ENCODE measurements at places on chromosomes 2 and 18. TPM values are rescaled to one million over a fixed set of nuclear protein-coding genes. Genes with fewer than 3 reads are reported as not detected.

- no peak for DNase-seq
Measured at GRCh38 chr2:100274566-100275199, 47.6 kb downstream of the LONRF2 start.

The RAB6C gene
- 0.71 TPM for polyA plus RNA-seq

The CHRNA1 gene
- polyA plus RNA-seq = 75.1 TPM

DNA sequence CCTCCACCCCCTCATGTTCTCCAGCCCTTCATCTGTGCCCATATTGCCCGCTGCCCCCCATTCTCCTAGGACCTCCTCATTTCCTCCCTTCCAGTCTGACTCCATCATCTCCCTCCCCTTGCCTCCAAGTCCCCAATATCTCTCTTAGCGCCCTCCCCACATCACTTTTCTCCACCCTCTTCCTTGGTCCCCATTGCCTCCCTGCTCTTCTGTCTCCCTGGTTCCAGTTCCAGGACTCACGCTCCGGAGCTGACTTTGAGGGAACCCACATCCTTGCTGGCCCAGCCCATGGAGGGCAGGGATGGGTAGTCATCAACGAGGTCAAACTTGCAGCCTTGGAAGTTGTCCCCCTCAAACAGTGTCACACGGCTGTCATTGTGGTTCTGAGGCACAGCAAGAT lies 2.6 kb downstream of the CRYBA2 start:
- no peak for DNase-seq

- DNase-seq = no peak
Measured at GRCh38 chr2:86649119-86649947, 25.7 kb upstream of the RNF103 start.

DNA sequence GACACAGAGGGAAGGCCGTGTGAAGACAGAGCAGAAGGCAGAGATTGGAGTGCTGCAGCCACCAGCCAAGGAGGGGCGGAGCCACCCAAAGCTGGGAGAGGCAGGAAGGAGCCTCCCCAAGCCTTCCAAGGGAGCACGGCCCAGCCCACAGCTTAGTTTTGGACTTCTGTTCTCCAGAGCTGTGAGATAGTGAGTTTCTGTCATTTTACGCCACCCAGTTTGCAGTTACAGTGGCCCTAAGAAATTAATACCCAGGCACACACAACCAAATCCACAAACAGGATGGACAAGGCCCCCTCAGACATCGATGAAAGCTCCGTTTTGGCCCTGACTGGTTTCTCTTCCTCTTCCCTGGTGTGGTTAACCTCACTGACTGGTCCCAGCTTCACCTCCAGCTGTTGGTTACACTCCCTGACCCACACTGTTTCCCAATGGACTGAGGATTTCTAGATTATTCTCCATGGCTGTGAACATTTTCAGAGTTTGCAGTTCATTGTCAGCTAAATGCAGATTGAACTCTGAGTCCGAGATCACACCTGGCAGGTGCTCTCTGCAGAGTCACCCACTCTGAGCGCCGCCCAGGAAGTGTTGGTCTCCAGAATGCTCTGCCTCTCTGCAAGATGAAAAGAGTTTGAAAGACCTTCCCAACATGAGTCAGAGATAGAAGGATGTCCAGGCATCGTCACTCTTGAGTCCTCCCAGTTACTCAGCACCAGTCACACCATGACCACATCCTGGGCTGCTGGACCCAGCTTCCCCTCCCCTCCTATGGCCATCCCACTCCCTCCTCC lies 100.2 kb downstream of the TWIST2 start:
- DNase-seq = peak; percentile 30
